ENCODE measurements at places on chromosomes 3 and 15. TPM values are rescaled to one million over a fixed set of nuclear protein-coding genes. Genes with fewer than 3 reads are reported as not detected.

GRCh38 chr3:171481011-171481410 lies 20.8 kb upstream of the TNIK start:
- DNase-seq: no peak

GRCh38 chr3:71360764-71361163 lies 222.8 kb downstream of the FOXP1 start:
- no peak for DNase-seq

GRCh38 chr3:171715155-171715554 lies 95.1 kb downstream of the PLD1 start:
- no peak for DNase-seq

GRCh38 chr15:72011302-72011942 lies 106.5 kb downstream of the MYO9A start:
- DNase-seq: no peak

DNA sequence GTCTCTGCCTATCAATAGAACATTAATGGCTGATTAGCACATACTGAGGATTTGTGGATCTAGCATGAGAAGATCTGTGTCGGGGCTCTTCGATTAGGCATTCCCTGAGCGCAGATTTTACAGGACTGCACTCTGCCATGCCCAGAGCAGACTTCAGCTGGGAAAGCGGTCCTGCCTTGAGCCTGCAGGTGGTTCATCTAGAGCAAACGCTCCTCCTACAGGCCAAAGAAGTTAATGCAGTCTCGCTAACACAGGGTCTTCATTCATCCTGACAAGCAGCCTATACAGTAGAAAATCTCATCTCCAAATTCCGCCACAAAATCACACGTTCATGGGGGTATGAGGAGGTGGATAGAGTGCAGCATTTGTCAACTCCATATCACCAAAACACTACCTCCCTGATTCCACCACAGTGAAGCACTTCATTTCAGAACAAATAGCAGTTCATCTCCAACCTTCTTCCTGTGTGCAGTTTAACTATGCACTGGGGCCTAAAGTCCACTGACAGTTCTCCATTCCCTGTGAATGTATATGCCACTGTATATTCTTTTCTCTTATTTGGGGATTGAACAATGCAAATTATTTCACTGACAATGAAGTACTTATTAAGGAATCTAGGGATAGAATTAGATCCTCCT lies 405.8 kb downstream of the IGSF11 start:
- DNase-seq: peak; percentile 88

DNA sequence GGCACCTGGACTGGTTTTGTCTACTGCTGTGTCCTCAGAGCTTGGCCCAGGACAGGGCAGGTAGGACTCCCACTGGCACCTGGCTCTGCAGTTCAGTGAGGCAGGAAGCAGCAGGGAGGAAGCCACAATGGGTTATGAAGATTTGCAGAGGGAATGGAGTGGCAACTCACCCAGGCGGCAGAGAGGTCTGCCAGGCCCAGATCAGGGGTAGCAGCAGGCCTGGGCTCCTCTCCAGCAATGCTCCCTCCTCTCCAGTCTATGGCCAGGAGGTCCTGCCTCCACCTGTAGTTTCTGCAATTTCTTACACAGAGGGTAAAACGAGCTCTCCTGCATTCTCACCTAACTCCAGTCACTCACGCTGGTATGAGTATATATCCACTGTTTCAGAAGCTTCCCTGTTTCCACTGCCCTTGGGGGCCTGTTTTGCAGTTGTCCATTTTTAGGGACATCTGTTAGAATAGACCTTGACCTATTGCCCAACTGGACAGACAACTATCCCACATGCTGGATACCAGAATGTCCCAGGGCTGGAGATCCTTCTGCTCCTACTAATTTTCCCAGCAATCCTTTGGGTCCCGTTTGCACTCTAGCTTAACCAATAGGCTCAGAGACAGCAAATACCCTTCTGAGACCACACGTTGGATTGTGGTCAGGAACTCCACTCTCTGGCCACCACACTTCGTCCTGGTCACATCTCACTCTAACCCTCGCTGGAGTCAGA lies 35.2 kb downstream of the HMCES start:
- no peak for DNase-seq

DNA sequence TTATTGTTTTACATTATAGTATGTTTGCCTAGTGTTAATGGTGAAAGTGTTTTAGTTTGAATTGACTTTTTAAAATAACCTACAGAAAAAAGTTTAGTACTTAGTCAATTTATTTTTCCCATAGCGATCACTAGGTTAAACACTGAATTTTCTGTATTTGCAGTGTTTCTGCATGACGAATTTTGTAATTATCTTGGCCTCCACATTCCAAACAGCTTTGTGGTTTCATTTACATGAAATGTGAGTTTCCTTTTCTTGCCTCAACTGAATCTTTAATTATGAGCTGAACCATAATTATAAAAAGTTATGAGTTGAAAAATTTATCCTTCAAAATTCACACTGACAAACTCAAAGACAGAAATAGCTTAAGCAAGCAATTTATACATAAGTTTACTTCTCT lies 235.5 kb downstream of the CTNNB1 start:
- no peak for DNase-seq

DNA sequence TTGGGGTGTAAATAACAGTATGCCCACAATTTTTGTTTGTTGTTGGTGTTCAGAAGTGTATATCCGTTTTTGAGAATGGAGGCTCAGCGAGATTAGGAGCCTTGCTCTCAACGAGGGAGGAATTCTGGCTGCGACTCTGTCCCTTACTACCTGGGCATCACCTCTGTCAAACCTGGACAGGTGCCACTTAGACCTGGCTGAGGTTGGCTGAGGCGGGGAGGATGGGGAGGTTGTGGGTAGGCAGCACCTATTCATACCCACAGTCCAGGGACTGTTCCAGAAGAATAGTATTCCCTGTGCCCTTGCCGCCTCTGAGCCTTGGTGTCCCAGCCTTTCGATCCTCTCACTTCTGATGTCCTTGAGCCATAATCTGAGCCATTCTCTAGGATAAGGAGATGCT lies 99.9 kb downstream of the LINGO1 start:
- DNase-seq: no peak

GRCh38 chr15:31344266-31344665 lies 17.6 kb downstream of the KLF13 start:
- no peak for DNase-seq

GRCh38 chr15:80609512-80609946 lies 85.6 kb upstream of the ABHD17C start:
- peak; percentile 88 for DNase-seq

GRCh38 chr3:178340506-178340905 lies 195.7 kb upstream of the KCNMB2 start:
- DNase-seq: no peak

- no peak for DNase-seq
Observed at GRCh38 chr15:59330649-59331048, 42.0 kb downstream of the MYO1E start.

DNA sequence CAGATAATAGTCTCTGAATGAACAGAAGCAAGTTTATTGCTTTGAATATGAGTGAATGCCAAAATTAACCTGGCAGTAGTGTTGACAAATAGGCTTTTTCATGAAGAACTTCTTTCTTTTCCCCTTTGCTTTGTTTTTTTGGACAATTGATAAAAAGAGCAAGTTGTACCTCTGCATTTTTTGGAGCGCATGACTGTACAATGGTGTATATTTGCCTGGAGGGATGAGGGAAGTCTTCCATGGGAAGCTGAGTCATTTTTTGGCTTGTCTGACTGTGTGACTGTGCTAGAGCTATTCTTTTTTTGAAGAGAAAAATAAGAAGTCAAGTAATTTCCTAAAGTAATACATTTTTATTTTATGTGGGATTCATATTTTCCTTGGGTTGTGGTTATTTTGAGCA lies 186.9 kb downstream of the KLHL25 start:
- peak; percentile 82 for DNase-seq

- DNase-seq: peak; percentile 11
Observed at GRCh38 chr3:33420966-33421365, 19.2 kb downstream of the UBP1 start.

DNA sequence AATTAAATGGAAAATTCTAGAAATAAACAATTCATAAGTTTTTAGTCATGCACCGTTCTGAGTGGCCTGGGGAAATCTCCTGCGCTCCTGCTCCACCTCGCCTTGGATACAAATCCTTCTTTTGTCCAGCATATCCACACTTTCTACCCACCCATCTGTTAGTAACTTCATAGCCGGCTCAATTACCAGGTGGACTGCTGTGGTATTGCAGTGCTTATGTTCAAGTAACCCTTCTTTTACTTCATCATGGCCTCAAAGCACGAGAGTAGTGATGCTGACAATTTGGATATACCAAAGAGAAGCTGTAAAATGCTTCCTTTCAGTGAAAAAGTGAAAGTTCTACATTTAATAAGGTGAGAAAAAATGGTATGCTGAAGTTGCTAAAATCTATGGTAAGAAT lies 142.3 kb upstream of the CHL1 start:
- DNase-seq: peak; percentile 42

- no peak for DNase-seq
Observed at GRCh38 chr3:102378216-102378615, 56.6 kb upstream of the ZPLD1 start.

The ANKRD34C gene
- total RNA-seq: not detected

The HLTF gene
- 82.0 TPM for total RNA-seq

The SLC24A5 gene
- total RNA-seq: 423 TPM

The FAN1 gene
- total RNA-seq: 13.5 TPM

The LMAN1L gene
- not detected for total RNA-seq

The SLC2A2 gene
- not detected for total RNA-seq

The MORC1 gene
- not detected for total RNA-seq

The CELSR3 gene
- total RNA-seq: 3.2 TPM

The CORO2B gene
- not detected for total RNA-seq

The CKMT1A gene
- 18.5 TPM for total RNA-seq

The GCNT3 gene
- 0.59 TPM for total RNA-seq

The ROPN1B gene
- total RNA-seq: 41.5 TPM

The CMTM8 gene
- 11.2 TPM for total RNA-seq

The VPS13C gene
- total RNA-seq: 30.3 TPM

The ISLR gene
- not detected for total RNA-seq

All from SK-MEL-5 (cell line).